ENCODE measurements at places on chromosomes 2 and 18. TPM values are rescaled to one million over a fixed set of nuclear protein-coding genes. Genes with fewer than 3 reads are reported as not detected.

The RAB6D gene
- not detected for total RNA-seq

The SERPINB12 gene
- total RNA-seq = not detected

The GGCX gene
- 24.8 TPM for total RNA-seq

The SLC1A4 gene
- 67.5 TPM for total RNA-seq

The PROM2 gene
- total RNA-seq = not detected

The G6PC2 gene
- total RNA-seq = not detected

The MGAT5 gene
- 74.6 TPM for total RNA-seq

The SERPINB11 gene
- total RNA-seq = not detected

The SLC14A1 gene
- 4.4 TPM for total RNA-seq

The SERPINB4 gene
- not detected for total RNA-seq

The NLRC4 gene
- 1.0 TPM for total RNA-seq

The GKN2 gene
- not detected for total RNA-seq

The NTSR2 gene
- 0.35 TPM for total RNA-seq

The OTOS gene
- total RNA-seq = not detected

The TTLL4 gene
- total RNA-seq = 14.4 TPM

The SERPINB10 gene
- 0.06 TPM for total RNA-seq

The THSD7B gene
- not detected for total RNA-seq

The TCF4 gene
- 139 TPM for total RNA-seq

The IL1A gene
- not detected for total RNA-seq

The SIX3 gene
- total RNA-seq = not detected

The CHRNG gene
- not detected for total RNA-seq

Measured in adrenal gland (tissue), 19 donors.